Esophagus squamous epithelium (tissue), 5 donors: ENCODE measurements at places on chromosomes 3 and 15.

DNA sequence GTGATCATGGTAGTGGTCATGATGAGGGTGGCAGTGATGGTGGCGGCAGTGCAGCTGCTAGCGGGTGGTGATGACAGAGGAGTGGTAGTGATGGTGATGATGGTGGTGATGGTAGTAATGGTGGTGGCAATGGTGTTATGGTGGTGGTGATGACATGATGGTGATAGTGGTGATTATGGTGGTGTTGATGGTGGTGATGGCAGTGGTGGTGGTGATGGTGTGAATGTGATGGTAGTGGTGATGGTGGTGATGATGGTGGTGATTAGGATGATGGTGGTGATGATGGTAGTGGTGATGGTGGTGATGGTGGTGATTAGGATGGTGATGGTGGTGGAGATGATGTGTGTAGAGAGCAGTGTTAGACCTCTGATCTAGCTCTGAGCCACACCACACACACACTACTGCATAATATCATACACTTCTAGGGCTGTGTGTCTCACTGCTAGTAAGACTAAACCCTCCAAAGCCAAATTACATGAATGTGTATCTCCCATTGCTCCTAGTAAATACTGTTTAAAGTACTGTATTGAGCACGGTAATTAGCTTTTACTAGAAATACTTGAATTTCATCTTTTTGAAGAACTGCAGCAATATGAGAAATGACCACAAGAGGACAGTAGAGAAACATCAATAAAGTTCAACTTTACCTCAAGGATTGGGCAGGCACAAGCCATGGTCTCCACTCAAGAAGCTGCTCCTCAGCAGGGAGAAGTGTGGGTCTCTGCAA is 28.8 kb downstream of the TMED3 start:
- no peaks in the 10 kb centered on the region for H3K36me3 ChIP-seq
- no peak overlapping the region for H3K4me3 ChIP-seq
- no peak overlapping the region for H3K27ac ChIP-seq
- no peaks in the 10 kb centered on the region for H3K27me3 ChIP-seq
- no peaks in the 10 kb centered on the region for H3K4me1 ChIP-seq
- DNase-seq: no peak

GRCh38 chr15:92494806-92495336 is 101.2 kb downstream of the ST8SIA2 start:
- no peaks in the 10 kb centered on the region for H3K27me3 ChIP-seq
- no peak overlapping the region for H3K27ac ChIP-seq
- no peak overlapping the region for H3K4me3 ChIP-seq
- DNase-seq: no peak
- no peaks in the 10 kb centered on the region for H3K36me3 ChIP-seq

DNA sequence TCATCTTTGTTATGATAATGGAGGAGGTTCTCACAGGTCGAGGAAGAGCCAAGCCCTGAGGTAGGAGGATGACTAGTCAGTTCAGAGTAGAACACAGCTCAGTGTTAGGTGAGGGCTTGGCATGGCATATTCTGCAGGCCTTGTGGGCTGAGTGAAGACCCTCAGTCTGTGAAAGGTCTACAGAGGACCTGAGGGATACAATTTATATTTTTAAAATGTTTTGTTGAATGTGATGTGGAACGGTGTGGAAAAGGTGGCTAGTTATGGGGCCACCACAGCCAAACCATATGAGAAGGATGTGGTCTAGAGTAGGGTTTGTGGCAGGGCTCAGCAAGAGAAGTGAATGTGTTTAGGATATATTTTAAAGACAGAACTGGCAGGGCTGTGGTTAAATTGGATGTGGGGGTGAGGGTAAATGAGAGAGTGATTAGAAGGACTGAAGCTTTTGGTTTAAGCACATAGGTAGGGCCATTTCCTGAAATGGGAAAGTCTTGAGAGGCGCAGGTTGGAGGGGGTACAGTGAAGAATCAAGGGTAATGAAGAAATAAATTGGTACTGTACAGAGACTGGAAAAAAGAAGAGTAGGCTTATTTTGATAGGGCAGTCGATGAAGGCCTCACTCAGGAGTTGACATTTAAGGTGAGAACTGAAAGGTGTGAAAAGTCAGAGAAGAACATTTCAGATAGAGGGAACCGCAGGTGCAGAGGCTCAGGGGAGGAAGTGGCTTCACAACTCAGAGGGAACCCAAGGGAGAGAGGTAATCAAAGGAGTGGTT is 60.5 kb downstream of the SPTSSB start:
- H3K27me3 ChIP-seq: no peaks in the 10 kb centered on the region
- H3K4me3 ChIP-seq: no peak overlapping the region
- DNase-seq: no peak
- no peak overlapping the region for H3K27ac ChIP-seq
- H3K4me1 ChIP-seq: peaks cover 18% of the 10 kb centered on the region

DNA sequence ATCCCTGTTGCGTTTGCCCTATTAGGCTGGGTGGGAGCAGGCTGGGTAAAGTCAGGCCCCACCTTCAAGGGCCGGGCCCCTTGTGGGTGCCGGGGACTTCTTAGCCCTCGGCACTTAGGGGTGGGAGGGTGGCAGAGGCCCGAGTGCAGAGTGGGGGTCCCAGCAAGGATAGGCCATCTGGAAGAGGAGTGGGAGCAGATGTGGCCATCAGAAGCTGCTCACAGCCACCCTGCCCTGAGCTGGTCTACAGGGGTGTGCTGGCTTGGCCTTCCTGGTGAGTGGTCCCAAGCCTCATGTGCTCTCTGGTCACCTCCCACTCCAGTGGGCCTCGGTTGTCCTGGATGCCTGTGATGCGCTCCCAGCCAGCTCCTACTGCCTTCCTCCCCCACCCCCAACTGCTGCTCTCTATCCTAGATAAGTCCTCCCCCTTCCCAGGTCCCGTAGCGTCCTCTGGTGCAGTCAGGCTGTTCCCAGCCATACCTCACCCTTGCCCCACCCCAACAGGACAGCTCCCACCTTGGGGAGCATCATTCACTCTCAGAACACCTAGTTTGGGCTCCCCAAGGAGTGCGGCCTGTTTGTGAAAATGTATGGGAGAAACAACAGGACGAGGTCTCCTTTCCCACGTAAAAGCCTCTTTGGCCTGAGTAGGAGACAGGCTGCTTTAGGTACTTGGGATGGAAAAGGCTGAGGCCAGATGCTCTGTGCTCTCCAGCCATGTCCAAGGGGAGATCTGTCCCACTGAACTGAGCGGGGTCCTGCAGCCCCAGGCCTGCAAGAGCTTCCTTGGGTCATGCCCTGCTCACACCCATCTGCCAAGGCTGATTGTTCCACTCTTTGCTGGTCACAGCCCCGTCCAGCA is 24.9 kb upstream of the PLXNA1 start:
- H3K4me1 ChIP-seq: peaks cover 36% of the 10 kb centered on the region
- H3K27ac ChIP-seq: peak overlapping the region; percentile 59

DNA sequence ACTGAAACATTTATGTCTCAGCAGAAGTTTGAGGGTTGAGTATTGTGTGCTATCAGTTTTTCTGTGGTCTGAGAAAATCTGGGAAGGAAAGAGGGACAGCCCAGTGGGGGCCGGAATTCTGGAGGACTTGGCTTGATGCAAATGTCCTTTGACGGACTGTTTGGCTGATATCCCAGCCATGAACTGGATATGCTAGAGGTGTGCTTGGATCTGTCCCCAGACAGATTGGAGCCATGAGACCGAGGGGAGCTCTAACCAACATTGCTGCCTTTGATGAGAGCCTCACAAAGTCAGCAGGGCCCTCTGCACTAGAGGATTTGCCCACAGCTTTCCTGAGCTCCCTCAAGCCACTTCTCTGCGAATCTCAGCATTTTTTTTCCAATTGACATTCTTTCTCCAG is 405.6 kb downstream of the NTRK3 start:
- no peak for DNase-seq
- H3K4me1 ChIP-seq: no peaks in the 10 kb centered on the region
- H3K27ac ChIP-seq: no peak overlapping the region
- no peak overlapping the region for H3K4me3 ChIP-seq
- H3K36me3 ChIP-seq: no peaks in the 10 kb centered on the region
- H3K27me3 ChIP-seq: no peaks in the 10 kb centered on the region

DNA sequence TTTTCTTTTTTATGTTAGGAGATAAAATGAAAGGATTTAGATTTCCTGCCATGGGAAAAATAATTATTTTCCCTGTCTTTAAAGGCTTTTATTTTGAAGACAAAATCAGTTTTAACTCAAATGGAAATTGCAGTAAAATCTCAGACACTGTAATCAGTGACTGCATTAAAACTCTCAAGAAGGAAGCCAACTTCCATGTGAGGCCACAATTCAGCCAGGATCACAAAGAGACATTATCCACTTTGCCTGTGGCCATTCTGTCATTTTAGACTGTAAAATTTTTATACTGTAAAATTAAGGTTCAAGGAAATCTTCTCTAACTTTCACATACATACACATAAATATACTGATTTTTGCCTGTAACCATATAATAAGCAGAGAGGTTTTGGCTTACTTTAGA is 304.0 kb downstream of the TIGIT start:
- no peak for DNase-seq
- H3K27ac ChIP-seq: no peak overlapping the region
- H3K27me3 ChIP-seq: no peaks in the 10 kb centered on the region
- H3K36me3 ChIP-seq: no peaks in the 10 kb centered on the region
- no peaks in the 10 kb centered on the region for H3K4me1 ChIP-seq
- H3K4me3 ChIP-seq: no peak overlapping the region

- no peak overlapping the region for H3K4me3 ChIP-seq
- no peaks in the 10 kb centered on the region for H3K4me1 ChIP-seq
Observed at GRCh38 chr3:74420538-74421124, 193.8 kb downstream of the CNTN3 start.

DNA sequence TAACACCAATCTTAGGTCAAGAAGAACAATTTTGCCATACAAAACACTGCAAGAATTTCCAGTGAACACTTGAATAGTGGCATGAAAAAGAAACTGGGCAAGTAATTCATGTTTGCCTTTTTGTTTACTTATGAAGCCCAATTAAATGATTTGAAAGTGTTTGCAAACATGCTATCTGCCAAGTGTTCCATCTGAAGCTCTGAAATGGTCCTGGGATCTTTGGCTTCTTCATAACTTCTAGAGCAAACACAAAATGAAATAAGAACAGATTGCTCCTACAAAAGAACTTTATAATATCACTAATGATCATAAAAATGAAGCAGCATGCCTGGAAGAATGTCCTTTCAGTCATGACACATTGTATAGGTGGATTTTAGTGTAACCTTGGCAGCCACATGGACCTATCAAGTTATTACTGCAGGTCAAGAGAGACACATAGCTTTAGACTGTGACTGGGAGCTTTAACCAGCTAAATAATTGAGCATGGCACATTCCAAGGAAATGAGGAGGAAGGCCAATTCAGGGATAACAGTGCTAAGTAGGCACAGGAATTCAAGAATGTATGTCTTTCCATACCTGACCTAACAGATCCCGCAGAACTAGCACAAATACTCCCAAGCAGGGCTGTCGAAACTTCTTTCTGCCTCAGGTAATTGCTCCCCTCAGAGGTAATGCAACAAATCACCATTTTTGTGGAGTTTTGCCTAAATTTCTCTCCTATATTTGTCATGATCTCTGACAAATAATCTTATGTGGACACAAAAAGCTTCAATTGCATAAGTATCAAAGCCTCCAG is 144.6 kb downstream of the DUT start:
- H3K27ac ChIP-seq: no peak overlapping the region
- no peaks in the 10 kb centered on the region for H3K4me1 ChIP-seq
- no peak overlapping the region for H3K4me3 ChIP-seq
- DNase-seq: no peak
- H3K27me3 ChIP-seq: no peaks in the 10 kb centered on the region

DNA sequence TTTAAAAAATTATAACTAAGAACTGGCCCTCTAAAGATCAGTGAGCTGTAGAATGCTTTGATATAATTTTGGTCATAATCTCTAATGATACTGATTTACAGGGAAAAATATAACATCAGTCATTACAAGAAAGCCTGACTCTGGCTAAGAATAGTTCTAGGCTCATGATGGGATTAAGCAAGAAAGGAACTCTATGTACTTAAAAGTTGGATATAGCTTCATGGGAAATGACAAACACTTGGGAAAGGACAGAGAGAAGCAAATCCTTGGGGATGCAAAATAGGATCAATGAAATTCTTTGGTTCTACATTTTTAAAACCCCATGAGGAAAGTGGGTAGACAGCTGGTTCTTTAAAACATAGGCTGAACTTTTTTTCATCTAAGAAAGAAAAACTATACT is 472.7 kb upstream of the NR2F2 start:
- H3K4me3 ChIP-seq: no peak overlapping the region
- no peaks in the 10 kb centered on the region for H3K36me3 ChIP-seq
- DNase-seq: no peak
- H3K27me3 ChIP-seq: no peaks in the 10 kb centered on the region
- no peak overlapping the region for H3K27ac ChIP-seq

DNA sequence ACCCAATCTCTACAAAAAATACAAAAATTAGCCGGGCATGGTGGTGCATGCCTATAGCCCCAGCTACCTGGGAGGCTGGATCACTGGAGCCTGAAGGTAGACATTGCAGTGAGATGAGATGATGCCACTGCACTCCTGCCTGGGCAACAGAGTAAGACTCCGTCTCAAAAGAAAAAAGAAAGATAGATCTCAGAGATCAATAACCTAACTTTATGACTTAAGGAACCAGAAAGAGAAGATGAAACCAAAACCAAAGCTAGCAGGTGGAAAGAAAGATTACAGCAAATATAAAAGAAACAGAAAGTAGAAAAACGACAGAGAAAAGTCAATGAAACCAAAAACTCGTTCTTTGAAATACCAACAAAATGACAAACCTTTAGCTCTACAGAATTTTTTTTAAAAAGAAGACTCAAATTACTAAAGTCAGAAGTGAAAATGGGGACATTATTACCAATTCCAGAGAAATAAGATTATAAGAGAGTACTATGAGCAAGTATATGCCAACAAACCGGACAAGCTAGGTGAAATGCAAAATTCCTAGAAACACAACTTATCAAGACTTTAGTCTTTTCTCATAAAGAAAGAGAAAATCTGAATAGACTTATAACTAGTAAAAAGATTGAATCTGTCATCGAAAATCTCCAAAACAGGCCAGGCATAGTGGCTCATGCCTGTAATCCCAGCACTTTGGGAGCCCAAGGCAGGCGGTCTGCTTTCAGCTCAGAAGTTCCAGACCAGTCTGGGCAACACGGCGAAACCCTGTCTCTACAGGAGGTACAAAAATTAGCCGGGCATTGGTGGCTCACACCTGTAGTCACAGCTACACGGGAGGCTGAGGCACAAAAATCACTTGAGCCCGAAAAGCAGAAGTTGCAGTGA is 35.0 kb downstream of the ACAP2 start:
- H3K36me3 ChIP-seq: no peaks in the 10 kb centered on the region
- no peak overlapping the region for H3K4me3 ChIP-seq
- H3K27ac ChIP-seq: no peak overlapping the region
